ENCODE measurements at places on chromosomes 16 and 17. TPM values are rescaled to one million over a fixed set of nuclear protein-coding genes. Genes with fewer than 3 reads are reported as not detected.

The GPR139 gene
- total RNA-seq, result not detected

The KRT24 gene
- total RNA-seq, result not detected

The ACSM3 gene
- total RNA-seq, result 66.6 TPM

The KRT28 gene
- not detected for total RNA-seq

The TBC1D26 gene
- not detected for total RNA-seq

The PRAC1 gene
- not detected for total RNA-seq

The PYY gene
- 0.33 TPM for total RNA-seq

The SLC5A2 gene
- not detected for total RNA-seq

The NPIPA7 gene
- 1.1 TPM for total RNA-seq

The MFAP4 gene
- total RNA-seq, result not detected

The PDP2 gene
- 12.2 TPM for total RNA-seq

The CCL7 gene
- total RNA-seq, result not detected

The TRPV2 gene
- total RNA-seq, result 22.9 TPM

The ZSCAN32 gene
- 13.7 TPM for total RNA-seq

The AURKB gene
- 17.6 TPM for total RNA-seq

The MYOCD gene
- not detected for total RNA-seq

The KCTD19 gene
- 0.33 TPM for total RNA-seq

The MRPS7 gene
- total RNA-seq, result 79.7 TPM

The NLRC5 gene
- total RNA-seq, result 10.5 TPM

The SHISA9 gene
- not detected for total RNA-seq

The C16orf74 gene
- 34.3 TPM for total RNA-seq

The CHRNE gene
- 0.65 TPM for total RNA-seq

The IST1 gene
- total RNA-seq, result 260 TPM

The MT3 gene
- not detected for total RNA-seq

The MYCBPAP gene
- total RNA-seq, result 0.29 TPM

The GAS7 gene
- 0.10 TPM for total RNA-seq

The POLR3K gene
- total RNA-seq, result 4.9 TPM

The SLC38A8 gene
- not detected for total RNA-seq

The AOC3 gene
- total RNA-seq, result under 0.01 TPM

The ICAM2 gene
- total RNA-seq, result 806 TPM

The KRT23 gene
- not detected for total RNA-seq

The RMI2 gene
- 3.0 TPM for total RNA-seq

The SHISA6 gene
- not detected for total RNA-seq

The ANKRD13B gene
- 29.7 TPM for total RNA-seq

The BRIP1 gene
- 11.0 TPM for total RNA-seq

The CCL8 gene
- total RNA-seq, result 0.38 TPM

The CTRB2 gene
- total RNA-seq, result not detected
